ENCODE measurements at places on chromosomes 7 and 10.

GRCh38 chr10:123348691-123349572, 194.7 kb downstream of the BUB3 start:
- DNase-seq = no peak

DNA sequence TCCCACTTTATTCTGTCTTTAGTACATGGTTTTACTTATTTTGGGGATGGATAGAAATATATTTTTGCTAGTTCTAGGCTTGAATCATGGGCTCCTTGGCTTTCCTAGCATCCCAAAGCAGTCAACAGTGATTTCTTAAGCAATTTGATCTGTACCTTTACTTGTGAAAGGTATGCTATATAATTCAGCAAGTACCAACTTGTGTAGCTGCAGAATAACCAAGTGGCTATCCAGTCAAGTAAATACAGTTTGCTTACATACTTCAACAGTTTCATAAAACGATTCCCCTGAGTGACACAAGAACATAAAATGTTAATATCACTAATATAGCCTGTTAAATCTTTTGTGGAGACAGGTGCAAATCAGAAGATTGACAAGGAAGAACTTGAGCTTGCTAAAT, 67.2 kb downstream of the PODXL start:
- DNase-seq = no peak

DNA sequence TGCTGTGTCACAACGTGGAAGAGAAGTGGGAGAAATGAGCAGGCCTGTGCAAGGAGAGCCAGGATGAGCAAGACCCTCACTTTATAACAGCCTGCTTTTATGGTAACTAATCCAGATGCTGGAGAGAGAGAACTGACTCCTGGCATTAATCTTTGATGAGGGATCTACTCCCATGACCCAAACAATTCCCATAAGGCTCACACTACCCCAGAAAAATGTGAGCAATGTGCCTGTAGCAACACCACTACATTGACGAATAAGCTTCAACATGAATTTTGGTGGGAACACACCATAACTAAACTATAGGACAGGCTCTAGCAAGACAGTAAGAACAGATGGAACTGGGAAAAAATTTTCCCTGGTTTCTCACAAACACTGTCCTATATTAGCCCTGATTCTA, 173.6 kb upstream of the PRSS58 start:
- DNase-seq = no peak

DNA sequence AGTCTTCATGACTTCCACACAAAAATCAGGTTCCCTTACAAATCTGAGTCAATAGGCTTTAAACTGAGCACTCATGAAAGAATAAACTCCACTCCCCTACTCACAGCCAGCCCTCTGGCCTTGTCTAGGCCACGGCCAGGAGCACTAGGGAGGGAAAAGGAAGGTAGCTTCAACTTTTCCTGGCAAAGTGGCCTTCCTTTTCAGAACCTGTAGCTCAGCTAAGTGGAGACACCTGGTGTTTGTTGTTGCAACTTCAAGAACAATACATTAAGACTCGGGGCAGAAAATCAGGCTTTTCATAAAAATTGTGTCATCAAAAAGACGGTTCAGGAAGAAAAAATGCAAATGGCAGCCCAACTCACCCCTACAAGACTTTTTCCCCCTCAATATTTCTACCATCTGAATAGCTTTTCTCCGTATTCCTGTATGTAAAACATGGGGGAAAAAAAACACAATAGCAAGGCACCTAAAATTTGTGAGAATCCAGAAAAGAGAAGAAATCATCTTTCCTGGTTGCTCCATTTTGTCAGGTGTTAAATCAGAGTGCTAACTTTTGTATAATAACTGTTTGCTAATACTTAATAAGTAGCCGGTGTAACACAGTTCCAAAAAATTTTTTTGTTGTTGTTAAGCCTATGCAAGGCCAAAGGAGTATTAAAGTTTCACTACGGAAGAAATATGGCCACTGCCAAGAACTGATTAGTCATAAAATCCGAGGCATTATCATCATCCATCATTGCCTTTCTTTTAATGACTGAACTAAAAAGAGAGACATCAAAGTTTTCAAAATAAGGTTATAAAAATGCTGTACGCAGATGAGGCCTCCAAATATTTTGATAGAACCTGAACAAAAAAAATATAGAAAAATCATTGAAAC, 66.2 kb upstream of the ARID5B start:
- no peak for DNase-seq

DNA sequence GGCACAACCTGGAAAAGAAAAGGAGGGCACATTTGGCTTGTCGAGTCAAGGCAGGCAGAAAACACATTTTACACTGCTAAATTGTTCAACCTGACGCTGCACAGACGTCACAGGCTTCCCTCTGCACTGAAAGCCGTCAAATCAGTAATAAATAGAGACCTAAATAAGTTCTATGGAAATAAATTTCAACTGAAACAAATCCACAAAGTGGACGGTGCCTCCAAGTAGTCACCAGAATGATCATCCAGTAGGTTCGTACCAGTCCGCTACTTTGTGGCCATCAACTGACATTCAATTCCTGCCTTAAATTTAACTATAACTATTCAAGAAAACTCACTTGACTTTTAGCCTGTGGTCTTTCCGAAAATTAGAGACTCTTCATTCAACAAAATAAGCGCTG, 49.0 kb downstream of the NPVF start:
- DNase-seq = no peak

DNA sequence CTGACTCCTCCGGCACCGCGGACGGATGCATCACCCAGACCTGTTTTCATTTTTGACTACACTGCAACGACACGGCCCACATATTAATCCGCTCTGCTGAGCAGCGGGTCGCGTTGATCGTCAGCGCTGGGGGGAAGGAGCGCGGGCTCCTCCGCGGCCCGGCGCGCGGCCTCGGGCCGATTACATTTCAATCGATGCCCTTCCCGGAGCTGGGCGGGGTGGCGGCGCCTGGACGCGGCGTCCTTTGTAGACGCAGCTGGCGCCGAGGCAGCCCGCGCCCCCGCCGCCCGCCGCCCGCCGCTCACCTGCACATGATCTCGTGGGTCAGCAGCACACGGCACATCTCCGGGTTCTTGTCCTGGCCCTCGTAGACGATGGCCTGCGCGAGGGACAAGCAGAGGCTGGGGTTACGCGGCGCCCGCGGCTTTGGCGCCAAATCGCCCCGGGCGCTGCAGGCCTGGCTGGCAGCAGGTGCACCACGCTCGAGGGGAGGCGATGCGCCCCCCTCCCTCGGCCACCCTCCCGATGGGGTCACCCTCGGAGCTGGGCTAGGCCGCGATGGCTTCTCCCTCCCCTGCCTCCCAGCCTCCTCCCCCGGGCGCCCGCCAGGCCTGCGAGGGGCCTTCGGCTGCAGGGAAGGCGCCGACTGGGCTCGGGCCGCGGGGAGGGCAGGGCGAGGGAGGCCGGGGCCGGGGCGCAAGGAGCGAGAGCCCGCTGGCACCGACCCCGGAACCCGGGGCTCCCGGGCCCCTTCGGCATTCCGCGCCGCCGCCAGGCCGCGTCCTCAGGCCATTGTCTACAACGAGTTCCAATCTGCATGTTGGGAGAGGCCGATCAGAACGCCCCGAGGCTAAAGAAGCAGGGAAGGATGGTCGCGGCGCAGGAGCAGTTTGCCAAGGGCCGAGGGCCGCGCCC, 5.2 kb downstream of the EBF3 start:
- DNase-seq = peak; percentile 82

Data from osteocyte (in vitro differentiated cells).